ENCODE measurements at places on chromosomes 12 and 14. TPM values are rescaled to one million over a fixed set of nuclear protein-coding genes. Genes with fewer than 3 reads are reported as not detected.

MDM2 gene
- total RNA-seq, result 234 TPM

GRCh38 chr14:55301437-55302121 lies 30.4 kb downstream of the FBXO34 start:
- H3K36me3 ChIP-seq, result peaks cover 23% of the 10 kb centered on the region
- DNase-seq, result no peak
- peaks cover 35% of the 10 kb centered on the region for H3K4me1 ChIP-seq
- no peaks in the 10 kb centered on the region for H3K27me3 ChIP-seq
- no peak overlapping the region for H3K4me3 ChIP-seq
- no peak overlapping the region for H3K27ac ChIP-seq

GRCh38 chr14:72709916-72710611 lies 183.8 kb downstream of the DPF3 start:
- DNase-seq, result no peak
- peaks cover 15% of the 10 kb centered on the region for H3K36me3 ChIP-seq
- H3K4me3 ChIP-seq, result no peak overlapping the region
- no peak overlapping the region for H3K27ac ChIP-seq
- peaks cover 33% of the 10 kb centered on the region for H3K4me1 ChIP-seq

DNA sequence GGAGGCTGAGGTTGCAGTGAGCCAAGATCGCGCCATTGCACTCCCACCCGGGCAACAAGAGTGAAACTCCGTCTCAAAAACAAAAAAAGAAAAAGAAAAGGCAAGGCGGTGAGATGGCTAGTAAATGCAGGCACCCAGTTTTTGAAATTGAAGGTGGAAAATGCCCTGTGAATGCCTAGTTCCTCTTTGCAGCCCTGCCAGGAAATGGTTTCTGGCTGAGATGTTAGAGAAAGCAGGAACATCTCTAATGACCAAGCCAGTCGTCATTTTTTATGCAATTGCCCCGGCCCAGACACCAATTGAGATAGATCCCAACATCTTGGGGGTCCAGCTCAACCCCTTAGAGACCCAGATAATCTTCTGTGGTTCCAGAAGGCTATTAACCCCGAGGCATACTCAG lies 17.0 kb downstream of the SLC8A3 start:
- no peaks in the 10 kb centered on the region for H3K4me1 ChIP-seq
- DNase-seq, result no peak
- no peaks in the 10 kb centered on the region for H3K36me3 ChIP-seq
- H3K27me3 ChIP-seq, result peaks cover 18% of the 10 kb centered on the region
- no peak overlapping the region for H3K27ac ChIP-seq
- H3K4me3 ChIP-seq, result no peak overlapping the region

- no peak overlapping the region for H3K27ac ChIP-seq
- no peak overlapping the region for H3K4me3 ChIP-seq
- peaks cover 12% of the 10 kb centered on the region for H3K27me3 ChIP-seq
- no peaks in the 10 kb centered on the region for H3K4me1 ChIP-seq
- H3K36me3 ChIP-seq, result no peaks in the 10 kb centered on the region
These were observed 24.0 kb downstream of the CCDC38 start for GRCh38 chr12:95918194-95918993.
